ENCODE measurements at places on chromosomes 3 and 15.

DNA sequence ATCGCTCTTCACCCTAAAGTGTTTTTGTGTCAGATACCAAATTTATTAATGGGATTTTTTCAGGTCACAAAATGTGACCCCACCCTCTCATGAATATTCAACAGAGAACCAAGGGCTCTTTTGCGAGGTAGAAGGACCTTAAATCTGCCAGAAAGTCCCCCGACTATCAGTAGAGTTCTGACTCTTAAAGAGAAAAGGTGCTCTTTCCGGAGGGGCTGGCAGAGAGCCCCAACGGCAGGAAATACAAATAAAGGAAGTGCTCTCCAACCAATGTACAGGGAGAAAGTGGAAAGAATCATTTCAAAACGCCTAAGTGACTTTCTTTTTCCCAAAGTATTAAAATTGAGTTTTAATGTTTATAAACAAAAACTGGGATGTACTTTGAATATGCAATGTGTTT, 517.2 kb downstream of the FOXP1 start:
- no peak for DNase-seq

DNA sequence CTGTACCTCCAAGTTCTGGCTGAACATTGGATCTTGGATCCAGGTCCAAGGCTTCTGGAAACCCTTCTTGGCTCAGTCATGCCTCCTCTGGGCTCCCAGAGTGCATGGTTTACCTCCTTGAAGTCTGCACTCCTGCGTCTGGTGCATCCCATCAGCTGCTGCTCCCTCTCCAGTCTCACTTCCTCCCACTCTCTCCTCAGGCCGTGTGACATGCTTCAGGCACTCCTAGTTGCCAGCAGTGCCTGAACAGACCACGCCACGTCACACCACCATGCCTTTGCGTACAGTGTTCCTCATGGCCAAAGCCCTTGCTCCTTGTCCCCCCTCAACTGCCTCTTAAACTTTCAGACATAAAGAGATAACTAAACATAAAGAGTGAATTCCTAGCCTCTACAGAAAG, 5.7 kb downstream of the GPR27 start:
- no peak for DNase-seq

DNA sequence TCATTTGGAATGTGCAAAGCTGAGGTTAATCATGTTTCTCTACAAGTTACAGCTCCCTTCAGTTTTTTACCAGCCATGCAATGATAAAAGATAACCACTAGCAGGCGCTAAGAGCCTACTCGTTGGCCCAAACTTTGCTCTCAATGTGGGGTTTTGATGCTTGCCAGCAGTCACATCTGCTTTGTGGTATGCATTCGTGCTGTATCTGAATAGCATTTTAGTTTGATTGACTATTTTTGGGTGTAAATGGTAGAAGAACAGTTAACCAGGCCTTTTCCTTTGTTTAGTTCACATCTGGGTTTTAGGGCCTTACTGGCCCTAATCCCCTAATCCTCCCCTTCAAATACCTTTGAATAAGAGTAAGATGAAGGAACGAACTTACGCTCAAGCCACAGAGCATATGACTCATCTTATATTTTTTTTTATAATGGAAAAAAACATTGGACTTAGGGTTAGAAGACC, 4.4 kb upstream of the CLDN11 start:
- DNase-seq: peak; percentile 79

DNA sequence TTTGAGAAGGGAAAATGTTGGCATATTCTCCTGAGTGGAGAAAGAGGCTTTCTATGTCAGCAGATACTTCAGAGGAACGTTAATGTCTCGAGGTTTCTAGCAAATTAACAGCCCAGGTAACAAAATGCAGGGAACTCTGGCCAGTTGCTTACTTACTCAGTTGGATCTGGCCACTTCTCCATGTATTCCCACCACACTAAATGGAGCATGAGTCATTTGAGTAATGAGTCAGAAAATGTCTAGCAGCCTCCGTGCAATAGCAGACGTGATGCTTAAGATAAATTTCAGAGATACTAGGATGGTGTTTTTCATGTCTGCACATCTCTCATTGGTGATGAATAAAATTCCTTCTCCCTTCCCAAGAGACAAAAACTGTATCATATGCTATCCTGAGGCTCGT, 671.5 kb downstream of the FHIT start:
- no peak for DNase-seq
